ENCODE measurements at places on chromosomes 3 and 15.

GRCh38 chr3:154552338-154552737 is 122.3 kb upstream of the GPR149 start:
- no peak for DNase-seq

DNA sequence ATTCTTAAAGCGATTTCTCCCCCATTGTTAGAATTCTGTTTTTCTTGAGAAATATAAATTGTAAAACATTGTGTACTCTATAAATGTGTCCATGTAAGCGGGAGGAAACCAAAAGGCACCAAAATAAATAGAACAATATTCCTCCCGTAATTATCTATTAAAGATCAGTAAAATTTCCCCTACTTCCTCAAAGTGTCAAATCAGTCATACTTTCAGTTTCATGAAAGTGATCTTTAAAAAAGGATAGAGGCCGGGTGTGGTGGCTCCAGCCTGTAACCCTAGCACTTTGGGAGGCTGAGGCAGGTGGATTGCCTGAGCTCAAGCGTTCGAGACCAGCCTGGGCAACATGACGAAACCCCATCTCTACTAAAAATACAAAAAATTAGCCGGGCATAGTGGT is 278.9 kb downstream of the MECOM start:
- DNase-seq: no peak

GRCh38 chr15:77625376-77625775 is 7.3 kb downstream of the LINGO1 start:
- DNase-seq: no peak

- no peak for DNase-seq
These were observed 353.9 kb upstream of the ROPN1 start for GRCh38 chr3:124345845-124346244.

- DNase-seq: no peak
These were observed 274.9 kb downstream of the FAM43A start for GRCh38 chr3:194960446-194961032.

GRCh38 chr3:139127101-139127500 is 82.4 kb upstream of the PRR23C start:
- no peak for DNase-seq

DNA sequence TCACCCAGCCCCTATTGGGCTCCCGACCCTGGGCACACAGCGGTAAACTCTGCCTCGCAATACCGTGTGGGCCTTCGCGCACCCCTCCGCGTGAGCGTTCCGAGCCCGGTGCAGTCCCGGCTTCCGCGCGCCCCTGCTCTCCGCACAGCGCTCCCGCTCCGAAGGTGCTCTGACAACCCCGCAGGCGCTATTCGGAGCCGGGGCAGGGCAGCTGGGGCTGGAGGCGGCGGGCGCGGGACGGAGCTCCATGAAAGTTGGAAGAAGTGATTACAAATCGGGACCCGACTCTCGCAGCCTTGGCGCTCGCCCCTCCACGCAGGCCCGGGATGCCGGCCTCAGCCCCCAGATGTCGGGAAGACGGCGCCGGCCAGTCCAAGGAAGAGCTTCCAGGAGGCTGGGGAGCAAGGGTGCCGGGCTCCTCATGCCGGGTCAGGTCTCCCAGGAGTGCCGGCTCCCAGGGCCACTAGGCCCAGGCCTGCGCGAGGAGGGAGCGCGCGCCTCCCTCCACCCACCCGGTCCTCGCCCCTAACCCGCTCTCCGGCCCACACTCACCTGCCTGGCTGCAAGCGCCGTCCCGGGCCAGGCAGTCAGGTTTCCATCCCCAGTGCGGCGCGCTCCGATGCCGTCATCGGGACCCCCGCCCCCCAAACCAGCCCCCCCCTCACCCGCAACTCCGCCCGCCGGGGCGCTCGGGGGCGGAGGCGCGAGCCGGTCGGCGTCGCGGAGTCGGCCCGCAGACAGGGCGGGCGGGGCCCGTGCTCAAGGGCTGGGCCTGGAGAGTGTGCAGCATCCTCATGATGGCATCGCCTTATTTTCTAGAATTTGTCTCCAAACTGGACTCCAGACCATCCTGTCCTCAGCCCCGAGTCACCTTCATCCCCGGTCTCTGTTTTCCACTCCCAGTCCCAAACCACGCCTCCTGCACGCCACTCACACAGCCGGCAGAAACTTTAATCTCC is at the start of gene KIF7:
TSS of gene KIF7 (minus strand) at position 621 of the 959 bp plus-strand sequence. CDS start 2,537 bp downstream, outside the sequence.
- DNase-seq: no peak

- DNase-seq: no peak
These were observed 106.9 kb downstream of the LRRK1 start for GRCh38 chr15:101025896-101026631.

GRCh38 chr3:17553080-17553479 is 189.4 kb downstream of the TBC1D5 start:
- DNase-seq: no peak

DNA sequence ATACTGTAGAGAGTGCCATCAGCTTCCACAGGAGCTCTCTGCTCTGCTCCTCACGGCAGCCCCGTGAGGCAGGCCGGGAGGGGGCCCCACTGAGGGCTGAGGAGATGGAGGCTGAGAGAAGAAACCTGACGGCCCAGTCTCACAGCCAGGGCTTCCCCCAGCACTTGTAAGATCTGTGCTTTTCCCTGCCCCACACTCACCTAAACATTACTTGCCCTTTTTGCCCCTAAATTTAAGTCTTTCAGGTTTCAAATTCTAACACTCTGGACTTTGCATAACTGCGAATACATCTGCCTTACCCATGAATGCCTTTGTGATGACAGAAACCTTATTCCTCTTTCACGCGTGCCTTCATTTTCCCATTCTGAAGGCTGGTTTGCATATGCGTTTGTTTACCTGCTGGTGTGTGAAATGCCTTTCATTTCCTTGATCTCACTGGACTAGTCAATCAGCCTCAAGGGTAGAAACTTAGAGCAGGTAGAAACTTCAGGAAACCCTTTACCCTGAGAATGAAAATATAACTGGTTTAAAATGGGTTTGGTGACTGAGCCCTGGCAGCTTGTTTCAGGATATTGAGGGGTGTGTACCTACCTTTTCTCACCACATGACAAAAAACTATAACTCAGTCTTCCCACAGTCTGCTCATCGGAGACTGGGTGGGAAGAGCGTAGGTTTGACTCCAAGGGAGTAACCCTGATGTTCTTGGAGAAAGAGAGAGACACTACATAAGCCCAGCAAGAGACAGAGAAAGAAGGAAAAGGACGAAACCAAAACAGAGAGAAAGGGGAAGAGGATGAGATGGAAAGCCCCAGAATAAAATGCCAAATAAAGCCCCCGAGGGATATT is 20.1 kb downstream of the SLC12A8 start:
- DNase-seq: no peak

DNA sequence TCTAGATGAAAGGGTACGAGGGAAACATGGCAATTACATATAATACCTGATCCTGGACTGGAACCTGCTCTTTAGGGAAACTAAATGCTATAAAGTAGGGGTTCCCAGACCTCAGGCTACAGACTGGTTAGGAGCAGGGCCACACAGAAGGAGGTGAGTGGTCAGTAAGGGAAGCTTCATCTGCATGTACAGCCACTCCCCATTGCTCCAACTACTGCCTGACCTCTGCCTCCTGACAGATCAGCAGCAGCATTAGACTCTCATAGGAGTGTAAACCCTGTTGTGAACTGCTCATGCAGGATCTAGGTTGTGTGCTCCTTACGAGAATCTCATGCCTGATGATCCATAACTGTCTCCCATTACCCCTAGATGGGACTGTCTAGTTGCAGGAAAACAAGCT is 78.9 kb upstream of the PSMD6 start:
- DNase-seq: no peak

- DNase-seq: peak; percentile 85
These were observed 432 bp upstream of the LPP start for GRCh38 chr3:188153437-188154013.

- no peak for DNase-seq
These were observed 90.3 kb downstream of the TMEM212 start for GRCh38 chr3:171933441-171933840.

DNA sequence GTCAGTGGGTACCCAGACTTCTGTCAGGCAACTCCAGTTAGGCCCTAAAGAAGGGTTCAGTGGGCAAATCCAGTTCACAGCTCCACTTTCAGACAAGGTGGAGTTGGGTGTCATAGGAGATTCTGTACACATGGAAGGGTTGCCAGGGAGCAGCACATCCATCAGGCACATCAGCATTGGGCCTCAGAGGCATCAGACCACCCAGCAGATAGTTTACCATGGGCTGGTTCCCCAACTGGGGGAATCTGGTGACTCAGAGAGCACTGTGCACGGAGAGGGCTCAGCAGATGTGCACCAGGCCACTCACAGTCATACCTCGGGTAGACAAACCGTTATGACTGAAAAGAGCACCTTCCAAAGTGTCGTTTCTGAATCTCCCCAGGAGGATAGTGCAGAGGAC is 27.2 kb downstream of the SYNM start:
- DNase-seq: no peak

DNA sequence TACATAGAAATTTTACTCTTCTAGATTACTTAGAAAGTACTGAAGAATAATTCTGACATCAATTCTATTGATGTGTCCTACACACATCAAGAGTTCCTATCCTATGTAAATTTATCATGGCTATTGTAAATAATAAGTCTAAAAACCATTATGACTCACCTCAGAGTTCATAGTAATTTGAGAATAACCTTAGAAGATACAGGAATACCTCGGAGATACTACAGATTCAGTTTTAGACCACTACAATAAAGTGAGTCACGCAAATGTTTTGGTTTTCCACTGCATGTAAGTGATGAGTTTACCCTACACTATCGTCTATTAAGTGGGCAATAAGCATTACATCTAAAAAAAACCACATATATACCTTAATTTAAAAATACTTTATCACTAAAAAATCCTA is 74.8 kb downstream of the NR1I2 start:
- no peak for DNase-seq

- no peak for DNase-seq
These were observed 401.5 kb upstream of the PROK2 start for GRCh38 chr3:72186400-72186855.

DNA sequence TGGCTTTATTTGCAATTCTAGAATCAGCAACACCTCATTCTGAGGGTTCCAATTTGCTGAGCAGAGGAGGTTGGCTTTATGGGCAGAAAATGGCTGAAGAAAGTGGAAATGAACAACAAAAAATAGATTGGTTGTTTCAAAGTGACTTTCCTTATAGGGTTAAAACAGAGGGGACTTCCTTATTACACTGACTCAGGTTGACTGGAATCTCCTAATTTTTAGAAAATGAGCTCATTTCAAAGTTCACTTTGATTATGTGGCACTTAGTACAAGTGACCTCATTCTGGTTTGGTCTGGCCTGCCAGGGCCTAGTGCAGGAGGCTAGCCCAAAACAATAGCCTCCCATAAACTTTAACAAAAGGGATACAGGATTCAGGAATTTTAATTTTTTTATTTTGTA is 41.4 kb downstream of the NFKBIZ start:
- no peak for DNase-seq

DNA sequence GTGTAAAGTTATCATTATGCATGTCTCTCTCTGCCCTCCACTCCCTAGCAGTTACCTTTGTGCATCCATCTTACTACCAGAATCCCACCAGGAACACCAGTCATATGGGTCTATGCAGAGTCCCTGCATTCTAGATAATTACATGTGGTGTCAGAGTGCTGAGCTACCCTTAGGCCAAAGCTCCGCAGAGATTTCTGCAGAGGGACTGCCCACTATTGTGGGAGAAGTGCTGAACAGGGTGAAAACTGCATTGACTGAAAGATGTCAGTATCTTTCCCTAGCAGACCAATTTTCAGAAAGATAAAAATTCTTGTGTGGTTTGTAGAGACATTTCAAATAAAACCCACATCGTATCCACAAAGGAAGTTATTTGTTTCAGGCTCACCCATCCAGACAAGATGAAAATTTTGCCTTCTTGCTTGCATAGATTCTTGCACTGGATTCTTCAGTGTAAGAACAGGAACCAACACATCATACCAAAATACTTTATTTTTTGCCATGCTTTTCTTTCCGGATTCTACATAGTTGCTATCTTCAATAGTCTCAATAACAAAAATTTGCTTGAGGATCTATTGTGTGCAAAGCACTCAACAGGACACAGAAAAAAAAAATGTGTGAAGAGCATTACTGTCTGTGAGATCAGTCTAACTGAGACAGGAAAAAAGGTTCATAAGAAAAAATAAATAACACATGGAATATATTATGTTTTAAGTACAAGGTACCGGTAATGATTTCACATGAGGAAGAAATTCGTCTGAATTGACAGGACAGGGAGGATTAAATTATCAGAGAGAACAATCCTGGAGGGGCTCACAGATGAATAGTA is 32.0 kb upstream of the CCDC80 start:
- DNase-seq: no peak

DNA sequence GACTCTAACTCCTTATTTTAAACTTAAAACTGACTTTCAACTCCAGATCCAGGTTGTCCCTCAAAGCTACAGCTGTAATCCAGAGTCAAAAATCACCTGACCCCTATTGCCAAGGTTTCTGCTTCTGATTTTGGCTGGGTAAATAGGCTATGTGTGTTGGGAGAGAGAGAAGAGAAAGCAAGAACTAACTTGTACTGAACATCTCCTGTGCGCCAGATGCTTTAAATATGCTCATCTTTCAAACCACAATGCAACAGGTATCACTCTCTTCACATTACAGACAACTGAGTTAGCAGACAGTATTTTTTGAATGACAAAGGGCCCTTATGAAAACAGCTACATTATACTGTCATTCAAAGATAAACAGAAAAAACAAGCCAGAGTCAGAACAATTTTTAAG is 7.0 kb downstream of the WWTR1 start:
- DNase-seq: no peak

- no peak for DNase-seq
These were observed 161.2 kb upstream of the ABI3BP start for GRCh38 chr3:101154401-101154800.

DNA sequence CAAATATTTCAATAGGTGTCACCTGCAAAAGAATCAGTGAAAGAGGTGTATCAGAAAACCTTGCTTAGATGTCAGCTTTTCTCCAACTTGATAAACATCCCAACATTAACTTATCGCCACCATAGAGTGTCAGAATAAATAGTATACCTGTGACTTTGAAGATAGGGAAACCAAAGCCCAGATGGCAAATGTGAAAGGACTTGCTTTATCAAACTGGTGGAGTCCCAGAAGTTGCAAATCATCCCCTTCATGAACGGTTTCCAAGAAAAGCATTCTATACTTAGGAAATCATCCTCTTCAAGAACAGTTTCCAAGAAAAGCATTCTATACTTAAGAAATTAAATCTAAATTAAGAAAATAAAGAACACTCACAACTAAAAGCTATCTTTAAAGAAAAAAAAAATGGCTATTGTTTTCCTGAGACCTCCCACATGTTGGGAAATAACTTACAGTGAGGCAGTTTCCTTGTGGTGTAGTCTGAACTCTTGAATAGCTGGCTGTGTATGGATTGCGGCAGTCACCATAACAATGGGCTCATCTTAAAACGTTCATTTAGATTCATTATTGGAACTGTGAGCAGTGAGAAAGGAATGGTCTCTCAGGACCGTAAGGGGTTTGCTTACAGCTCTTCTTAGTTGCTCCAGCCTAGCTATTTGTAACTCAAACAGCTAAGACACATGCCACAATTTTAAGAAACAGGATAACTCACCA is 56.5 kb downstream of the GHSR start:
- DNase-seq: no peak

DNA sequence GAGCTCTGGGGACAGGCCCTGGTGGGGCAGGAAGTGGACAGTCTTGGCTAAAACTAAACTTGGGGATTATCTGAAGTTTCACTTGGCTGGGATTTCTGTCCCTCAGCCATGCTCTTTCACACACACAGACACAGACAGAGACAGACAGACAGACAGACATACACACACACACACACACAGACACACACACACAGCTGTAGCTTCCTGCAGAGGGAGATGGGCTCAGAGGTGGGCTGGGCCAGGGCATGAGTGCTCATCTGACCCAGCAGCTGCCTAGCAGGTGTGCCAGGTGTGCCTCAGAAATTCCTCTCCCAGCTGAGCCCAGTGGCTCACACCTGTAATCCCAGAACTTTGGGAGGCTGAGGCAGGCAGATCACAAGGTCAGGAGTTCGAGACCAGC is 3.3 kb downstream of the RHOV start:
- DNase-seq: no peak
